Pulmonary artery endothelial cell (primary cell): ENCODE measurements at places on chromosomes 16 and 17. TPM values are rescaled to one million over a fixed set of nuclear protein-coding genes. Genes with fewer than 3 reads are reported as not detected.

DNA sequence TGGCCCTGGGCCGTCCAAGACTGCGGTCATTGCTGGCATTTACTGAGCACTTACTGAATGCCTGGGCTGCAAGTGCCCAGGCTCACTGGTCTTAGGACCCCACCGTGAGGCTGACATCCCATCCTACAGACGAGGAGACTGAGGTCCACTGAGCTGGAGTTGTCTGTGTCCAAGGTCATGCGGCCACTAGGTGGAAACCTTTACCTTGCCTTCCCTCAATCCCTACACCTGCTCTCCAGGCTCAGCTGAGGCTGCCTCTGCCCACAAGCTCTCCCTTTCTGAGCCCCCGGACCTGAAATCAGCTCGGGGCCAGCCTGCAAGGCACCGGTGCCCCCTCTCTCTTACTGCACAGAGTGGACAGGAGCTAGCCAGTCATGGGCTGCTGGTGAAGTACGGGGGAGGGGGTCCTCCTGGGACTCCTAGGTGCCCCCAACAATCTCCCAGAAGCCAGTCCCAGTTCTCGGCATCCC is 1.5 kb downstream of the CASKIN1 start:
- DNase-seq = no peak

- no peak for DNase-seq
Observed at GRCh38 chr17:57453841-57454425, 197.6 kb downstream of the MSI2 start.

- peak; percentile 78 for DNase-seq
Observed at GRCh38 chr16:89921702-89922476, 1.3 kb upstream of the TUBB3 start.

- no peak for DNase-seq
Observed at GRCh38 chr16:88681084-88681680, 5.1 kb downstream of the SNAI3 start.

DNA sequence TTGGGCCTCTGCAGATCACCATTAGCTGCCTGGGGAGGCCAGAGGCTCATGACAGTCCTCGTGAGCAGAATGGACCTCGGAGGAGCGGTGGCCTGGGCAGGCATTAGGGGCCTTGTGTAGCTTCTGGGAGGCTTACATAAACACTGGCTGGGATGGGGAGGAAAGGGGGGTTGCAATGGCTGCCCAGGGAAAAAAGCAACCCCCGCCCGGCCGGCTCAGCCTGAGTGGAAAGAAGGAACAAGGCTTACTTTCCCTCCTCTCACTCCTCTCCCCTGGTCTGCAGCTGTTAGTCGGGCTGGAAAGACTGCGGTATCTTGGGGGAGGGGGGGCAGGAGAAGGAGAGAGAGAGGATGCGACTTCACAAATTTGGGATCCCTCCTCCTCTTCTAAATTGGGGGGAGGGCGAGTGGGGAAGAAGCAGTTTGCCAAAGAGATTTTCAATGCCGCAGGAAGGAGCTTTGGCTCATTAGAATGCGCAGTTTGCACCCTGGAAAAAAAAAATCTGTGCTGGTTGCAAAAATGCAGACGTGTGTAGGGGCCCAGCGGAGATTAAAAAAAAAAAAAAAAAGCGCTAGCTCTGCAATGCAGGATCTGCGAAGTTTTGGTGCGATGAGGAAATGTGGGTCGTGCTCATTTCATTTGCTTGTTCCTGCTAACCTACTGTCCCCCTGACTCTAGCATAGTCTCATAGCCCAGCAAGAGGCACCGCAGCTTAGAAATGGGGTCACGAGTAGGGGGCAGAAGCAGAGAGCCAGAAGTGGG is 6.6 kb upstream of the NR1D1 start:
- DNase-seq = no peak

GRCh38 chr16:89407282-89407924 is 83.0 kb downstream of the ANKRD11 start:
- no peak for DNase-seq

- DNase-seq = no peak
Observed at GRCh38 chr17:45143767-45144198, 4.5 kb upstream of the HEXIM1 start.

DNA sequence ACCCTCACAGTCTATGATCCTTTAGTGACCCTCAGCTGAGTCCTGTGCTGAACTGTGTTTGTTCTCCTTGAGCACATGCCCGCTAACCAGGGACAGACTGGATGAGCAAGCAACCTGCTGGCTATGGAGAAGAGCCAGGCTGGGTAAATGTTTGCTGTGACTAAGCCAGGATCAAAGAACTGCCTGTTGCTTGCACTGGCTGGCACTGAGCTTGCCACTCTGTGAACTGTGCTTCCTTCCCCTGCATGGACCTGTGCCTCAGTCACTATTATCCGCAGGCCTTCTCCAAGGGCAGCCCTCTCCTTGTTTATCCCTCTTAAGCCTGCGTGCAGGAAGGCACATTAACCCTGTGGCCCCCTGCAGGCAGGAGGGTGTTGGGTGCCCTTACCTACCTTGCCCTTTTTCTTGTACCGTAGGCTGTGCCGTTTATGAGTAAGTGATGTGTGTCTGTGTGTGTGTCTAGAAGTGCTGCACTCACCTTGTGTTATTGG is 7.4 kb downstream of the PNPO start:
- DNase-seq = no peak

- DNase-seq = no peak
Observed at GRCh38 chr17:20999841-21000532, 42.8 kb downstream of the USP22 start.

DNA sequence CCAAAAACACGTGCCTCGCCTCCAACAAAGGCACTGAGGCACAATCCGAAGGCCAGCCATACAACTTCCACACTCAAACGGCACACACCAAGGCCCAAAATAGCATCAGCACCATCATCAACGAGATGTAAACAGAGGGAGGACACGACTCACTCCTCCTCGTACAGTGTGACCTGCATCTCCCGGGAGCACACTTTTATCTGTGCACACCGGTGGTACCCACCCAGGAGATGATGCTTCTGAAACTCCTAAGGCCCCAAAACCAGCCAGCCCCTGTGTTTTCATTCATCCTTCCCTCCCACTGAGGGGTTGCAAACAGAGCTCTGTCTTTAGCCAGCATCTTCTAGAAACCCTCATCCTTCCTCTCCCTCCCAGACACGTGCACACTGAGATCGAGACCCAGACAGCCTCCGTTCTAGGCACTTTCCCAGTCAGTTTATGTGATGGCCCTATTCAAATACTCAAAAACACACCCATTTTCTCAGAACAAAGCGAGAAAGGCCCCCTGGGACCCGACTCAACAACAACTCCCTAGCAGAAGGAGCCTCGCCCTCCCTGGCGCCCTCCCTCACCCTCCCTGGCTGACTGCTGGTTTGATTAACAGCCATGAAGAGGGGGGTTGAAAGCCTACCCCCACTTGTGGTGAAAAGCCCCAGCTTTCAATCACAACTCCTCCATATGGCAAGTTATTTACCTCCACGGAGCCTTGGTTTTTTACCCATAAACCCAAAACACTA is 76.3 kb downstream of the GAS7 start:
- DNase-seq = no peak

TNFRSF12A gene
- 158 and 171 TPM in 2 replicates for total RNA-seq

CDK3 gene
- total RNA-seq = 1.1 and 1.2 TPM in 2 replicates

PDE6G gene
- total RNA-seq = 0.26 and 0.56 TPM in 2 replicates

KCNH4 gene
- 0.04 TPM in 1 of 2 replicates, not detected in the other for total RNA-seq

IRX3 gene
- total RNA-seq = 0.07 and 2.2 TPM in 2 replicates
